Stimulated activated CD4-positive, alpha-beta T cell treated with anti-CD3 and anti-CD28 coated beads, Interleukin-1b, Interleukin-23, amount 100 ng/mL, for 1 hour (primary cell): ENCODE measurements at places on chromosomes 7 and 10.

DNA sequence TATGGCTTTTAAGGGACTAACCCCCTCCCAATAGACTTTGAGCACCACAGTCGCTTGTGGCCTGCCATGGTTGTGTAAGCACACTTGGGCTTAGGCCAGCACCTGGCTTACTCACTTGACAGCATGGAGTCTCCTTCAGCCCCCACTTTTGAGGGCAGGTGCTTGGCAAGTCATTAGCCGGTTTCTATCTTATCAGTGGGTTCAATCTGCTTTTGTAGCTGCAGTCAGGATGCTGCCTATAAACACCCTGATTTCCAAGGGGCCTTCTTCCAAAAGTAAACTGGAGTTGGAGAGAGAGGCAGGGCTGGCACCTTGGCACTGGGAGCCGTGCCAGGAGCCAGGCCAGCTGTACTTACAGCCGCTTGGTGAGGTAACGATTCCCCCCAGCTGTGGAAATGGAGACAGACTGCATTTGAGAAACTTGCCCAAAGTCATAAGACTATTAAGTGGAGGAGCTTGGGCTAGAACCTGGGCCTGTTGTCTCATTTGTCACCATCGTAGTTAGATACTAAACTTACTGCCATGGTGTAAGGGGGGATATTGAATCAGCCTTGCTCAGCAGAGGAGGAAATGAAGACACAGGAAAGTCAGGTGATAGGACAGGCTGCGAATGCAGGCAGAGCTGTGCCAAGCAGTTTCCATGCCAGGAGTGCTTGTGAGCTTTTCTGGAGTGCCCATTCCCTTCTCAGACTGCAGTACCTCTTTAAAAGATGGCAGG, 92.2 kb upstream of the EFCAB10 start:
- DNase-seq, result no peak

- DNase-seq, result no peak
These were observed 75.3 kb upstream of the GDF10 start for GRCh38 chr10:47224546-47225218.

GRCh38 chr10:80139265-80139664, 6.7 kb downstream of the PLAC9 start:
- no peak for DNase-seq

- DNase-seq, result no peak
These were observed 39.5 kb downstream of the PRPS1L1 start for GRCh38 chr7:17988141-17988540.

DNA sequence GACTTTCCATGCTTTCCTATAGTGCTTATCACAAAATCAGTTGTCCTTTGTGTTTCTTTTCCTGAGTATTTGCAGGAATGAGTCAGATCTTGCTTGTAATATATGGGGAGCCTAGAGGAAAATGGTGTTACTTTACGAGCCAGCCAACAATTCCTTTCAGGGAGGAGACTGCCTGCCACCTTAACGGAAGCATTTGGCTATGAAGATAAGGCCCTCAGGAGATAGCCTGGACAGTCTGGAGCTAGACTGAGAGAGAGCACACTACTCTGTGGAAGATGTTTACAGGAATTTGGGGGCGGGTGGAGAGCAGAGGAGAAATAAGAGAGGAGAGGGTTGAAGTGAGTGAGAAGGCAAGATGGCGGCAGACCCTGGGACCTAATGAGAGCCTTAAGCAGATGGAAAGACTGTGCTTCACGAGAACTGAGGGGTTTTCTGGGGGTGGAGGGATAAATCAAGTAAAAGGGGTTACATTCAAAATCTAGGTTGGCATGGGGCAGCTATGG, 126.3 kb downstream of the SNX10 start:
- no peak for DNase-seq

DNA sequence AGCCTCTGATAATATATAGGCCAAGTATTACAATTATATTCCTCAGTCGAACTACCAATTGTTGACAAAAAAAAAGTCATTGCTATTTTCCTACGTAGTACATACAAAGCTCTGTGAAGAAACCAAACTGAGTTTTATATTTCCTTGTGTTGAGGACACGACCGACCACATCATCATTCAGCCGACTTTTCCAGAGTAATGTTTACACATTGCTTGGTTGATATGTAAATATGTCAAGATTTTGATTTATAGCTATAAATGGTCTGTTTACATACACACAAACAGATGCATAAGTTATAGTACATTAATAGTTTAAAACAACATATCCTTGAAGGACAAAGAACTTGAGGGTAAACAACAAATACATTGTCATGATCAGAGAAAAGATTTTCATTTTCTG, 121.5 kb downstream of the CRPPA start:
- no peak for DNase-seq

GRCh38 chr7:128014811-128015210, 16.4 kb downstream of the LRRC4 start:
- DNase-seq, result no peak

GRCh38 chr7:143360788-143361551, 1.5 kb downstream of the FAM131B start:
- DNase-seq, result no peak
